K562 (cell line): ENCODE measurements at places on chromosomes 5 and 9.

- no peak for DNase-seq
These were observed 95.7 kb downstream of the ARL15 start for GRCh38 chr5:54214722-54215121.

DNA sequence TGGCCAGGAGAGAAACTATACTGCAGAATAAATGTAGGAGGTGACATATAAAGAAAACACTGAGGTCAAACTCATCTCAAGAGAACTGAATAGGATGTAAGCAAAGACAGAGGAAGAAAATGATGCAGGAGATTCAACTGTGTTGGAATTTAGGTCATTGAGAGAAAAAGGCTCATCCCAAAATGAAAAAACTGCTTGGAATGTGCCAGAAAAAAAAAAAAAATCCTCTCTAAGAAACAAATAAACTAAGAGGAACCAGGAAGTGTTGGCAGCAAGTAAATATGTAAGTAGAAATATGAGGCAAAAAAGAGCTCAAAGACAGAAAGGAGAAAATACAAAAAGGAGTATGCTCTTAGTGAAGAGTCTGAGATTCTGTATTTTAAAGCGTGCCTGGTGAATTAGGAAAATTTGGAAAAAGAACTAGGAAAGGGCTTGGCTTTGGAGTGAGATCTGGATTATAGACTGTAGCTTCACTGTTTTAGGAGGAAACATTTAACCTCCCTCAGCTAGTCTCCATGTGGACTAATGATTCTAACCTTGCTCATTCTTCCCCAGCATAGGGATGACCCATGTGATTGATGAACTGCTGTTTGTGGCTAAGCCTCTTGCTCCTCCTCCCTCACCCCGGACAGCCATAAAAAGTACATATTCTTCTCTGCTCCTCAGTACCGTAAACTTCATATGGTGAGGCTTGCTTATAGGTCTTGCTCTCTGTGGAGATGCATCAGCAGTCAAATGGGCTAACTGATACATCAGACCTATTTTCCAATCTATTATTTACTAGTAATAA is 185.6 kb upstream of the POU5F2 start:
- DNase-seq = no peak

DNA sequence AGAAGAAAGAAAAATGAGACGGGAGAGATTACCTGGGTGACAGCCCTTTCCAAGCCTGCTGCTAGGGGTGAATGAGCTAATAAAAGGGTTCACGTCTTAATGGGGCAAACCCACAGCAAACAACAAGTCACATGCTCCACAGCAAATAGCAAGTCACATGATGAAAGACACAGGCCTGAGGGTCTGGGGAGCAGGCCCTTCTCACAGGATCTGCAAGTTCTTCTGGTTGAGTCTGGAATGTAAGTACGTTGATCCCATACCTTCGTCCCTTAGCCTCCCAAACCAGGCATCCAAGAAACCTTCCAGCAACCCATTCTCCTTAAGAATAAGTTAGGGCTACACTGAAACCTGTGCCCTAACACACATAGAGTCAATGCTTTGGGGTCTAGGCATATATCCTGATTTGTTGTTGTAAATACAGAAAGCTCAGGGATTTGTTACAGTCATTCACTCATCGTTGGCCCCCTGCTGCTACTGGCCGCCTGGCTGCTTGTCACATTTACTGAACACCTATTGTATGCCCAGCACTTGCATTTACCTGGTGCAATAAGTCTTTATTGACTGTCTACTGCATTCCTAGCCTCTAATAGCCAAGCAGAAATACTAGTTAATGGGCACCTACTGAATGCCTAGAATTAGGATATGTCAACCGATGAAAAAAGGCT is 43.3 kb upstream of the MSX2 start:
- DNase-seq = no peak

DNA sequence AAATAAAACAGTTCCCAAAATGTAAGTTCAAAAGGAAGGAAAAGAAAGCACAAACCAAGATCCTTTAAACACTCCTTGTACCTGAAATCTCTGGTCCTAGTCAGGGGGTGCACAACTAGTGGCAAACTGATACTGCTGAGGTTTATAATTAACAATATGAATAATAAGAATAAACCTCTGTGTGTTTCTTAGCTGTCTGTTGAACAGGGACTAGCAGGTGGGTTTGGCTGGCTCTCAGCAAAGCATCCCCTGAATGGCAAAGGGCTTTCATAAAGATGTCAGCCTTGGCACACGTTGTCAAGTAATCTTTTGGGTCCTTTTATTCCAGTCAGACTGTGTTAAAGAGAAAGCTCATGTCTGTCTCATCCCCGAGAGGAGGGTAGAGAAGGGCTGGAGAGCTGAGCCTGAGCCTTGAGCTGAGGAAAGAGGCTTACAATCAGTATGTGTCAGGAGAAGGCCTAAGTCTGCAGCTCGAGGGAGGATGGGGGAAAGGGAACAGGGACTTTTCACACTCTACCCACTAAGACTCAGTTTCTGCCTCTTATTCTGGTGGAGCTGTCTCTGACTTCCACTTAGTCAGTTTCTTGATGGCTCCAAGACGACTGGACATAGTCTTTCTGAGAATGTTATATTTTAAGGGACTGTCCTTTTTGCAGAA is 123.0 kb downstream of the GALNT10 start:
- DNase-seq = no peak

DNA sequence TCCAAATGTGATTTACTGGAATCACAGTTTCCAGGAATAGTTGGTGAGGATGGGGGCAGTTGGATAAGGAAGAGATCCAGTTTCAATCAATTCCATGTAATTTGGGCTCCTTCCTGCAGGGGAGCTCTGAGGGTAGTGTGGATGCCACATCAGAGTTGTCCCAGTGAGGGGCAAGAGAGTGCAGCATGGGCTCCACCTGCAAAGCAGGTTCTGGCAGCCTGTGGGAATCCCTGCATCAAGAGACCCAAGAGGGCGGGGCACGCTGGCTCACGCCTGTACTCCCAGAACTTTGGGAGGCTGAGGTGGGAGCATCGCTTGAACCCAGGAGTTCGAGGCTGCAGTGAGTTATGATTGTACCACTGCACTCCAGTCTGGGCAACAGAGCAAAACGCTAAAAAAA is 188.5 kb downstream of the CACNA1B start:
- no peak for DNase-seq

DNA sequence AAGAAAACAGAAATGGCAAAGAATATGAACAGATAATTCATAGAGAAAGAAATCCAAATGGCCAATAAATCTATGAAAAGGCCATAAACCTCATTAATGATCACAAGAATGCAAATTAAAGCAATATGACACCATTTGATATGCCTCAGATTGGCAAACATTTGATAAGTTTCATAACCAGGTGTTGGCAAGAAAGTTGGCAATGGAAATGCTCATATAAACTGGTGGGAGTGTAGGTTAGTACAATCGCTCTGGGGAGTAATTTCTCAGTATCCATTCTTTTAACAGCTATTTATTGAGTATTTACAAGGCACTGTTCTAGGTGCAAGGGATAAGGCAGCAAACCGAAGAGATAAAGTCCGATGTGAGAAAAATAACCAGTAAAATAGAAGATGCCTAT is 154.5 kb downstream of the TTLL11 start:
- DNase-seq = no peak

DNA sequence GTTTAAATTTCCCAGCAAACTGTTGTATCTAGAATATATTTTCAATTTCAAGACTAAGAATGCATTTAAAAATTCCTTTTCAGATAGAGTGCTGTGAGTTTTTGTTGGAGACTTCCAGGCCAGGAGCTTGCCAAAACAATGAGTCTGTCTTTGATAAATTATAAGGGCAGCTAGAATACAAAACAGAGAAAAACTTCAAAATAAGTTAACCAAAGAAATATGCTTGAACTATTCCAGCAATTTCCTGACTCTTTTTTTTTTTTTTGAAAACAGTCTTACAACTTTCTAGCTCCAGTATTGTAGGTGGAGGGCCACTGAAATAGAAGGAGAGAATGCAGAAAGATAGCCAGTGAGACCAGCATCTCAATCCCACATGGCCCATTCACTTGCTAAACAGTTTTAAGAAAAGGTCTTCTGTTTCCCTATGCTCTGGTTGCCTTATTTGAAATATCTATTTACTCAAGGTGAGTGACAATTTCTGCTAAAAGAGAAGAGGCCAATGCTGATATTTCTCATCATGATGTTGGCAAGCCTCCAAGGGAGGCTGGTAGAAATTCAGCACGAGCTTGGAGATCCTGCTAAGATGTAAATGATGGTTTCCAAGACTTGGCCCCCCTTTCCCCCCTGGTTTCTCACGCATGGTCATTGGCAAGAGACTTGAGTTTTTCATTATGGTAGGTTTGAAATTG is 103.2 kb downstream of the USP20 start:
- no peak for DNase-seq

DNA sequence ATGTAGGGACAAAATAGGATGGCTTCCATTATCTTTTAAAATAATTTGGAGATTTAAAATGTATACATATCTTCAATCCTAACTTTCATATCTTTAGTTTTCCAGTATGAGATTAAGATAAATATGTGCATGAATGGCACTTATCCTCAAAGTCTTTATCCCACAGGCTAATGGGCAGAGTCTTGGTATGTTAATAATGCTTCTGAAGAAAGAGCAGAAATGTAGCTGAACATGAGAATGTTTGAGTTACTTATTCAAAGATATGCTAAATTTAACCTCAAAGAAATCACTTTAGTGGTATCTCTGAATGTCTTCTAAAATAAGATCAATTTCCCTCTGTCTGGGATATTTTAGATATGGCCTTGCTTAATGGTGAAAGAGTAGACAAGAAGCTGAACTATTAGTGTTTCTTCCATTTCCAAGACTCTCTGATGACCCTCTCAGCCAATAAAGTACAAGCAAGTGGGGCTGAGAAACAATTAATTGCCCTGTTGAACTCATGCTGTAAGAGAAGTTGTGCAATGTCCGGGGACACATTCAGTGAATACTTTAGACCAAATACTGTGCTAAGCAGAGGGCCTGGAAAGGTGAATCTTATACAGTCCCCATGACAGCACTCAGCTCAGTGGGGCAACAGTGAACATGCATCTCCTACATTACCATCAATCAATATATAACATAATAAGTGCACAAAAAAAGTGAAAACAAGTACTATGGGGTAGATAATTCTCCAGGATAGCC is 50.0 kb upstream of the ADAMTSL1 start:
- DNase-seq = no peak

- DNase-seq = no peak
These were observed 46.9 kb downstream of the ARL15 start for GRCh38 chr5:54263447-54263846.
